ENCODE measurements at places on chromosomes 13 and 19.

DNA sequence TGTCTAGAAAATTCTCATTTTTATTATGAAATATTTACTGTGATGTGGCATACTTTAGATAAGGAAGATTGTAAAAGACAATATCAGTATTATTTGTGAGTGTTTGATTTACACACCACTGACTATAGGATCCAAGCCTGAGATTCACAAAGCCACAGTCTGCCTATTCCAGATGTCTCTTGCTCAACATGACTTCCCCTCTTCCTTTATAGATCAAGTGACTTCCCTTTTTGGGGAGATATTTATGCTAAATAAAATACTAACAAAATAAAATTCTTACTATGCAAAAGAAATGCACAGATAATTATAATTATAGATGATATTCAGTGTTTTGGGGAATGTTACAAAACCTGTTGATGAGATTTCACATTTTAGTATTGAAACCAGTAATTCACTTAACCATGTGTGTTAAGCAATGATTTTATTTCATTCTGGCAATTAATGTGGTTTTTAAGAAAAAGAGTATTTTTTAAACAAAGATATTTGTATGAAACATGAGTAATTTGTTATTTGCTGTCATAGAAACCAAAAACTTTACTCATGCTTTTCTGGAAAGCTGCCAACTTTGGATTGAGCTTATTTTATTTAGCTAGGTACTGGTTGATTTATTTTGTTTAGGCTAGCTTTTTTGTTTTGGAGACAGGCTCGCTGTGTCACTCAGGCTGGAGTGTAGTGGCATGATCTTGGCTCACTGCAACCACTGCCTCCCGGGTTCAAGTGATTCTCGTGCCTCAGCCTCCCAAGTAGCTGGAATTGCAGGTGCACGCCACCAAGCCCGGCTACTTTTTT lies 13.7 kb upstream of the GPR183 start:
- DNase-seq, result no peak

GRCh38 chr13:110187641-110188161 lies 119.3 kb downstream of the COL4A1 start:
- no peak for DNase-seq

- no peak for DNase-seq
Observed at GRCh38 chr13:82011355-82011754, 1670.4 kb upstream of the SPRY2 start.

- no peak for DNase-seq
Observed at GRCh38 chr13:28685892-28686291, 27.0 kb downstream of the POMP start.

DNA sequence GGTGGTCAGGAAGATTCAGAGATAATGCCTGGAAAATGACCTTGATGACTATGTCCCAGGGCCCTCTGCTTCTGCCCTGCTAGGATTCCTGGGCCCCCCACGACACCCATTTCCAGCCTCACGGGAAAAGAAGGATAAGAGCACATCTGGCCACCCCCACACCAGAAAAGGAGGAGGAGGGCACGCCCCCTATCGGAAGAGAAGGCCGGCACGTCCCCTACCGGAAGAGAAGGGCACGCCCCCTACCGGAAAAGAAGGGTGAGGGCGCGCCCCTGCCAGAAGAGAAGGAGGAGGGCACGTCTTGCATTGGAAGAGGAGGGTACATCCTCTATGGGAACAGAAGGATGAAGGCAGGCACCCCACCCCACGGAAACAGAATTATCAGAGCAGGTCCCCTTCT lies 84.3 kb downstream of the IER2 start:
- DNase-seq, result peak; percentile 63

GRCh38 chr19:3284759-3285646 lies 60.5 kb downstream of the CELF5 start:
- DNase-seq, result peak; percentile 51

GRCh38 chr19:45885556-45886426 lies at the start of gene IRF2BP1:
TSS of gene IRF2BP1 (minus strand) at chr19:45886141. CDS start at chr19:45885774, 367 bp downstream.
- DNase-seq, result peak; percentile 84

DNA sequence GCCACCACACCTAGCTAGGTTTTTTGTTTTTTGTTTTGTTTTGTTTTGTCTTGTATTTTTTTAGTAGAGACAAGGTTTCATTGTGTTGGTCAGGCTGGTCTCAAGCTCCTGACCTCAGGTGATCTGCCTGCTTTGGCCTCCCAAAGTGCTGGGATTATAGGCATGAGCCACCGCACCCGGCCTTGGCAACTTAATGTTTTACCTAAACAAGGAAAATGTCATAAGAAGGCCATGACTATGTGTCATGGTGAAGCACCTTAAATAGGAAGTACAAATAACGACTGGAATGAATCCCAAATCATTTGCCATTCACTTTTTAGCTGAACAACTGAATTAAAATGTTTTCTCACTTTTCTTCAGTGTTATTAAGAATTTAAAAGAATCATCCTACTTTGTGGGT lies 465.2 kb downstream of the KCTD12 start:
- no peak for DNase-seq

DNA sequence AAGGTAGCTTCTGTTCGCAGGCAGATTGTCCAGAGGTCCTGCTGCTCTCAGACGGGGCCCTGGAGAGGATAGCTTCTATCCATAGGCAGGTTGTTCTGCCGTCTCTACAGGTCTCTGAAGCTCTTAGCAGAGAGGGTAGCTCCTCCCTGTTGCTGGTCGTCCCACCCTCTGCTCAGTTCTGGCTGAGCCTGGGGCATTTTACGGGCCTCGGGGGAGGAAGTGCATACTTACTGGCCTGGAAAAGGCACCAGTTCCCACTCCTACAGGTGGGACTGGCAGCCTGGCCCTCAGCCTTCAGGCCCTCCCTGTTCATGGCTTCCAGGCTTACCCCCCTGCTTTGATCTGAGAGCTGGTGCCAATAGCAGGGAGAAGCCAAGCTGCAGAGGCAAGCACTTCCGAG lies 42.3 kb downstream of the USPL1 start:
- no peak for DNase-seq

DNA sequence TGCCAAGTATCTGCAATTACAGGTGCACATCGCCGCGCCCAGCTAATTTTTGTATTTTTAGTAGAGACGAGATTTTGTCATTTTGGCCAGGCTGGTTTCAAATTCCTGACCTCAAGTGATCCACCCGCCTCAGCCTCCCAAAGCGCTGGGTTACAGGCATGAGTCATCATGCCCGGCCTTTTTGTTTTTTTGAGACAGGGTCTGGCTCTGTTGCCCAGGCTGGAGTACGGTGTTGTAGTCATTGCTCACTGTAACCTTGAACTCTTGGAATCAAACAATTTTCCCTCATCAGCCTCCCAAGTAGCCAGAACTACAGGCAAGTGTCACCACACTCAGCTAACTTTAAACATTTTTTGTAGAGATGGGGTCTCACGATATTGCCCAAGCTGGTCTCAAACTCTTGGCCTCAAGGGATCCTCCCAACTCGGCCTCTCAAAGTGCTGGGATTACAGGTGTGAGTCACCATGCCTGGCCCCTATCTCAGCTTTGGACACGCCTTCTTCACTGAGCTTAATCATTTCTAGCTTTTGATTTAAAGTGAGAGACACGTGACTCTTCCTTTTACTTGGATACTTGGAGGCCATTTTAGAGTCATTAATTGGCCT lies 4.0 kb upstream of the IRGC start:
- DNase-seq, result no peak

- DNase-seq, result no peak
Observed at GRCh38 chr19:44705502-44706010, 6.6 kb downstream of the CEACAM16 start.

GRCh38 chr13:102870677-102871415 lies 25.0 kb downstream of the ERCC5 start:
- peak; percentile 41 for DNase-seq

DNA sequence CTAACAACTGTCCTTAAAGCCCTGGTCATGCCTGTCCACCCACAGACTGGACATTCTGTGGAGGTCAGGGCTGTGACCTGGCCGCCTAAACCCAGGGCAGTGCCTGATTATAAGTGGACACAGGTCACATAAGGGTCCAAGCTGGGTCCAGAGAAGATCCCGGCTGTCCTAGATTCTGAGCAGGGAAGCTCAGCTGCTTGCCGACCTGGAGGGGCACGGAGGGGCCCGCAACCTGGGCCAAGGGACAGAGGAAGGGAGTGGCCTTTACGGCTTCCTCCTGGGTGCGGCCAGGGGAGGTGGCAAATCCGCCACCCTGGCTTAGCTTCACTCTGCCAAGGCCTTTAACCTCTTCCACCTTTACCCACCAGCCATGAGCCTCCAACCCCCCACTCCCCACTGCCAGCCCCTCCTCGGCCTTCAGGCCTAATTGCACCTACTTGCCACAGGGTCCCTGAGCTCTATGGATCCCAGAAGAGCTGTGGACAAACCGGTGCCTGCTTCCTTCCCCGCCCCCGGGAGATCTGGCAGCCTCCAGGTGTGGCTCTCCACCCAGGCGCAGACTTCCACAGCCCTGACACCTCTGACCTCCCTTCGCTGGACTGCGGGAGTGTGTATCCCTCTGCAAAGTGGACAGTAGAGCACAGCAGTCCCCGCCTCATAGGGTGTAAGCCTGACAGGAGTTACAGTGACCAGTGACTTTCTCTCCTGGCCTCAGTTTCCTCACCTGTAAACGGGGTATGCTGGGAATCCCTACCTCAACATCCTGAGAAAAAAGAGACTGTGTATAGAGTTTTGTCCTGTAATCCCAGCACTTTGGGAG lies 1.7 kb downstream of the CD320 start:
- no peak for DNase-seq

GRCh38 chr13:44199627-44200207 lies 173.9 kb upstream of the SERP2 start:
- DNase-seq, result no peak

DNA sequence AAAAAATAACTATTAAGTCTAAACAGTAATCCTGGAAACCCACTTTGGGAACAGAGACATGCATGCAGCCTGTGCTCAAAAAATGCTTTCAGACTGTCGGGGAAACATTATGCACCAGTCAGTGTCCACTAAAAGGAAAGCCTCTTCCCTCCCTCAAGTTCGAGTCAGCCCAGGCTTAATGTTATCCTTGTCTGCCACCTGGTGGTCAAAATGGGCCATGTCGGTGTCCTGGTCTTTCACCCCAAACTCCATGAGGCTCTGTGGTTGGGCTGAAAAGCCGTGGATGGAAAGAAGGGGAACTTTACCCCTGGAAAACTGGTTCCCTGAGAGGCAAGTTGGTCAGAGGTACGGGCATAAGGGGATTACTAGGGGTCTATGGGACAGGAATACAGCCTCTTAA lies 88.4 kb upstream of the ZNF492 start:
- no peak for DNase-seq

DNA sequence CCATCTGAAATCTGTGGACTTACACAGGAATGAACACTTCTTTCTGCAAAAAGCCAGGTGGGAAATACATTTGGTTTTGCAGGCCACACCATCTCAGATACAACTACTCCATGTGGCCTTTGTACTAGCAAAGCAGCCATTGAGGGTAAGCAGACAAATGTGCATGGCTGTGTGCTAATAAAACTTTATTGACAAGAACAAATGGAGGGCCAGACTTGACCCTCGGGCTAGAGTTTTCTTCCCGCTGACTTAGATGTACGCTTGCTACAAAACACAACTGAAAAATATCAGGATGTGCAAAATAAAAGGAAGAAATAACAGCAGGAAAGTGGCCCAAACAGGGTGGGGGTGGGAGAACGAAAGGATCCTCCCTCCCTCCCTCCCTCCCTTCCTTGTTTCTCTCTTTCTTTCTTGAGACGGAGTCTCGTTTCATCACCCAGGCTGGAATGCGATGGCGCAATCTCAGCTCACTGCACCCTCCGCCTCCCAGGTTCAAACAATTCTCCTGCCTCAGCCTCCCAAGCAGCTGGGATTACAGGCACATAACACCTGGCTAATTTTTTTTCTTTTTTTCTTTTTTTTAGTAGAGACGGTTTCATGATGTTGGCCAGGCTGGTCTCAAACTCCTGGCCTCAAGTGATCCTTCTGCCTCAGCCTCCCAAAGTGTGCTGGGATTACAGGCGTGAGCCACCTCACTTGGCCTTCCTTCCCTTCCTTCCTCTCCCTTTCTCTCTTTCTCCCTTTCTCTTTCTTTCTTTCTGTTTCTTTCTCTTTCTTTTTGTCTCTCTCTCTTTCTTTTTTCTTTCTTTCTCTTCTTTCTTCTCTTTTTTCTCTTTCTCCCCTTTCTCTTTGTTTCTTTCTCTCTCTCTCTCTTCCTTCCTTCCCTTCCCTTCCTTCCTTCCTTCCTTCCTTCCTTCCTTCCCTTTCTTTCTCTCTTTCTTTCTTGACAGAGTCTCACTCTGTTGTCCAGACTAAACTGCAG lies 29.3 kb downstream of the CCL25 start:
- DNase-seq, result no peak

- DNase-seq, result no peak
Observed at GRCh38 chr13:46660416-46660815, 107.4 kb downstream of the LRCH1 start.

- DNase-seq, result no peak
Observed at GRCh38 chr19:44642377-44642776, 1.3 kb upstream of the PVR start.

- no peak for DNase-seq
Observed at GRCh38 chr13:66826398-66826797, 403.7 kb downstream of the PCDH9 start.

DNA sequence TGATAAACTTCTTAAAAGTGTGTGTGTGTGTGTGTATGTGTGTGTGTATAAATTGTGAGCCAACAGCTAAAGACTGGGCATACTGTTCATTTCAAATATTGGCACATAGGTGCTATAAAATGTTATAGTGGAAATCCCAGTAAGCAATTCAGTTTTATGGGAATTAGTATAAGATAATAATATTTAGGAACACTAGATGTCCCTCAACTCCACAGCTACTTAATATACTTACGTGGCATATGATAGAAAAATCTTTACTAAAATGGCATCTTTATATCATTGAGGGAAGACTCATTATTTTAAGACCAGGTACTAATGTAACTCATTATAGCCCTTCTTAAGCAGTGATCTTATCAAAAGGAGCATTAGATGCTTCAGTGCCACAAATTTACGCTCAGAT lies 266.2 kb downstream of the MAB21L1 start:
- no peak for DNase-seq

GRCh38 chr19:16429066-16429758 lies 42.6 kb downstream of the EPS15L1 start:
- no peak for DNase-seq

DNA sequence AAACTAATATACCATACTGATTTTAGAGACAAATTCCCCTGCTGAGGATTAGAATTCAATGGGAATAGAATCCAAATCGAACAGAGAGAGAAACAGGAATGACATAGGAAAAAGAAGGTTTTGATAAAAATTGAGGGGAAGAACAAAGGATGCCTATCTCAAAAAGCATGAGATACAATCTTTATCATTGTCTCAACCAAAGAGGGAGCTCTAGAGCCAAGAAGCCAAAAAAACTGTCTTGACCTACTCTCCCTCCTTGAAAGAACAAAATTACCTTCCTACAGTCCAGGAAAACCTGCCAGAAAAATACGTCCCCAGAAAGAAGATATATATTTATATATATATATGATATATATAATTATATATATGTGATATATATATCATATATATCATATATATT lies 39.2 kb upstream of the MIR17HG start:
- DNase-seq, result no peak

- DNase-seq, result no peak
Observed at GRCh38 chr13:29721766-29722165, 126.3 kb upstream of the SLC7A1 start.

Measured in activated gamma-delta T cell treated with Interleukin-2 at 50 U/mL for 16 hours (primary cell).